Dermis blood vessel endothelial cell (primary cell): ENCODE measurements at places on chromosomes 3 and 15. TPM values are rescaled to one million over a fixed set of nuclear protein-coding genes. Genes with fewer than 3 reads are reported as not detected.
A peak's percentile ranks its signal among the peaks of the same experiment; 100 is the strongest.

The GOLGA8B gene
- 7.1 and 28.6 TPM in 2 replicates for total RNA-seq

The ALAS1 gene
- total RNA-seq = 41.0 and 51.7 TPM in 2 replicates

GRCh38 chr3:25493786-25494185 lies 65.7 kb downstream of the RARB start:
- no peak for DNase-seq

DNA sequence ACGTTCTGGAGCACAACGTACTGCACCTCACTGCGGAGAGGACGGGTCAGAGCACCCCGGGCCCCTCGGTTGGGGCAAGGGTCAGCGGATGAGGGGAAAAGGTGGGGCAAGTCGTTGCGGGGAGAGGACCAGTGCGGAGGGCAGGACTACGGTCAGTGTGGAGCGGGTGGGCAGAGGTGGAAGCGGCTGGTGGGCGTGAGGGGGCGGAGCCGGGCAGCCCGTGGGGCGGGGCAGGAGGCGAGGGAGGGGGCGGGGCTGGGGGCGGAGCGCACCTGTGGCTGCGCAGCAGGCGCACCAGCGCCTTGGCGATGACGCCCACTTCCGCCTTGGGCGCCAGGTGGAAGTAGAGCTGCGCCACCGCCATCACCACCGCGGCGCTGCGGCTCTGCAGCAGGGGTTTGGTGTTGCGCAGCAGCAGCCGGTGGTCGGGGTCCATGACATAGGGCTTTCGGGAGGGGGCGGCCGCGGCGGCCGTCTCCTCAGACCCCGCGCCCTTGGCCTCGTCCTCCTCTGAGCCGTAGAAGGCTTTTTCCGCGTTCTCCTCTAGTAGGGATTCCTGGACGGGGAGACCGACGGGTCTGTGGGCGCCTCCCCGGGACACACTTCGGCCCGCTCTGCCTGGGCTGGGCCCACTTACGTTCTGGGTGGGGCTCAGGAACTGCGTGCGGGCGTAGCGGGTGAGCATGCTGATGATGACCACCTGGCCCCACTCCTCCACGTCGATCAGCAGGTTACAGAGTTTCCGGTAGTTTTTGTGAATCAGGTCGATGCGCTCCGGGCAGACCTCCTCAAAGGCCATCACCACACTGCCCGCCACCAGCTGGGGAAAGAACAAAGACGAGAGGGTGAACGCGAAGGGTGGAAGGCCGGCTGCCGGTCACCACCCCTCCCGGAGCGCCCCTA lies 29.2 kb downstream of the AP3B2 start:
- no peak for DNase-seq

DNA sequence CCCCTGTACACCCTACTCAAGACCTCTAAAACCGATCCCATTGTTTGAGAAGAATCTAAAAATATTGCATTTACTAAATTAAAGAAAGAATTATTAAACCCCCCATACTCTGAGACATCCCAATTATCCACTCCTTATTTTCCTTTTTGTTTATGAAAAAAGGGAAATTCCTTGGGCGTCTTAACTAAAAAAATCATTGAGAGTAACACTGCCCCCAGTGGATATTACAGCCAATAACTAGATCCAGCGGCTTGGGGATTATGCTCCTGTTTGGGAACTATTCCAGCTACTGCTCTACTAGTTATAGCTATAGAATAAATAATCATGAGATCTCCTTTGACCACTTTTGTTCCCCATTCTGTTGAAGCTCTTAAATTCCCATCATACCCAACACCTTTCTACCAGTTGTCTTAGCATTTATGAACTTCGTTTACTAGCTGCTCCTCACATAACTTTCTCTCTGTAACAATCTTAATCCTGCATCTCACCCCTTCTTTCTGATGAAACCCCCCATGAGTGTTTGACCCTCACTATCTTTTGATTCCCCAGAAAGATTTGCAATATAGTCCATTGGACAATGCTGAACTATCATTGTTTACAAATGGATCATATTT lies 12.7 kb upstream of the CFAP91 start:
- DNase-seq = peak; percentile 54
